ENCODE measurements at places on chromosomes 5 and 9.

DNA sequence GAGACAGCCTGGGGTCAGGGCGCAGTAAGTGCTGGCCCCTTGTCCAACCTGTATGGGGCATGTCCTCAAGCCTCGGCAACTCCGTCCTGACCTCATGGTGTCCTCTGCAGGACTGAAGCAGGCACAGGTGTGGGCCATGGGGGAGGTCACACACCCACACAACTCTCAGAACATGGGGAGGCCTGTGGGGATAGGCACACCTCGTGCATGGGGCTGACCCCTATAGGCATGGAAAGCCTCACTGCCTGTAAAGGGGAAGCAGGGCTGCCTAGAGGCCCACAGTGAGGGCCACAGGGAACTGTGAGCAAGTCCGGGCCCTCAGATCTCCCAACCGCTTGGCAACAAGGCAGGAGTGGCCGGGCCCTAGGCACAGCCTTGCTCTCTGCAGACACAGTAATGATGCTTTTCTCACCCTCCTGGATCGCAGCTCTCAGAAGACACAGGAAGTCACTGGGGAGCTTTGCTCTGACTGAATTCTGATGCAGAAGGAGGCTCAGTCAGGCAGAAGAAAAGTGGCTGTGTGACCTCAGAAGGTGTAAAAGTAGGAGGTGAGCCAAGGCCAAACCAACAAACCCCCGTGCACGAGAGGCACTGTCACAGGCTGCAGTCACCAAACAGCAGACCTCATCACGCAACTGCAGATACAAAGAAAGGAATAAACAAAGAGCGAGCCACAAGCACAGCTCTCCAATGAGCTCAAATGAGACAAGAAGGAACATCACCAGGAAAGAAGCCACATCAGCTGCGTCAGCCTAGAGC is 5.4 kb downstream of the IPPK start:
- DNase-seq: no peak

- no peak for DNase-seq
These were observed 166.7 kb upstream of the FER start for GRCh38 chr5:108581026-108581425.

- no peak for DNase-seq
These were observed 15.6 kb downstream of the FBXO4 start for GRCh38 chr5:41940641-41941040.

GRCh38 chr9:122393284-122393983 is 22.6 kb downstream of the PTGS1 start:
- no peak for DNase-seq

DNA sequence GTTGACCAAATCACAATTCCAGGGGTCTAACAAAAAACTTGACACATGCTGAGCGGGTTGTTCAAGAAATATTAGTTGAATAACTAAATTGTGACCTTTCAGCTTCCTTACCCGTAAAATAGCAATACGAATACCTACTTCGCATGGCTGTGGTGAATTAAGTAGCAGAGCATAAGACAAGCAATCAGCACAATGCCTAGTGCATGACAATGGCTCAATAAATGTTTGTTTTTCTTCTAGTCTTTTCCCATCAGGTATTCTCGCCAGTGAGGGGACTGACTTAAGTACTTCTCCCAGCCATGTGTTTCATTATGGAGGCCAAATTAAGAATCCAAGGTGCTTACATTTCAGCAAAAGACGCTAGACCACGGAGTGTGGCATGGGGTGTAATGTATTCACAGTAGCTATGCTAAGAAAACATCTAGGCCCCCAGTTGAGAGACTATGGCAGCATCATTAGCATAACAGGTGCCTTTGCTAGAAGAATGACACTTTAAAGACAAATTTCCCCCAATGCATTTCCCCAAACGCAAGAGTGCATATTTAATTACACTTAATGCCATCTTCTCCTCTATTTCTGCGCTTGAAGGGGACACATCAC is 145.9 kb downstream of the ASTN2 start:
- DNase-seq: no peak
